Tibial nerve (tissue), 4 donors: ENCODE measurements at places on chromosomes 1 and 21. TPM values are rescaled to one million over a fixed set of nuclear protein-coding genes. Genes with fewer than 3 reads are reported as not detected.

- H3K4me3 ChIP-seq = no peak overlapping the region
- no peak for DNase-seq
- H3K4me1 ChIP-seq = no peaks in the 10 kb centered on the region
- H3K36me3 ChIP-seq = no peaks in the 10 kb centered on the region
Measured at GRCh38 chr1:31038360-31038759, 27.2 kb downstream of the PUM1 start.

GRCh38 chr1:100364697-100365096, 12.4 kb downstream of the CDC14A start:
- DNase-seq = no peak
- peak overlapping the region; percentile 49 for H3K27ac ChIP-seq
- no peaks in the 10 kb centered on the region for H3K36me3 ChIP-seq
- no peak overlapping the region for H3K4me3 ChIP-seq
- peaks cover 34% of the 10 kb centered on the region for H3K4me1 ChIP-seq

The PADI1 gene
- total RNA-seq = not detected

DNA sequence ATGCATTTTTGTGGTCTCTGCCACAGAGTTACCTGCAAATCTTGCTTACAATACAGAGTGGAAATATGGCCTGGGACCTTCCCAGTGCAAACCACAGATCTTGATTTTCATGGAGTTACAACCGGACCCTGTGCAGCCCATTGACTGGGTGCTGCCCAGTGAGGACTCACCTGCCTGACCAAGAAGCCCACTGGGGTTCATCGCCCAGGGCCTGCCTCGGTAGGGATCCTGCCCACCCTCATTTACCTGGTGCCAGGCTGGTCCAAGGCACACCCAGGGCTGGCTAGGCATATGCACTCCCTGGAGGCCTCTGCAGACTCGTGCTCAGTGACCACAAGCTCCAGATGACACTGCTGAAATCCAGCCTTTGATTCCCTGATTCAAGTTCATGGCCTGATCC, 572.7 kb downstream of the NPHP4 start:
- no peak overlapping the region for H3K27ac ChIP-seq
- DNase-seq = no peak
- H3K27me3 ChIP-seq = peaks cover 13% of the 10 kb centered on the region
- no peaks in the 10 kb centered on the region for H3K36me3 ChIP-seq
- peaks cover 4% of the 10 kb centered on the region for H3K4me1 ChIP-seq

- no peaks in the 10 kb centered on the region for H3K27me3 ChIP-seq
- peak overlapping the region; percentile 81 for H3K27ac ChIP-seq
- no peaks in the 10 kb centered on the region for H3K36me3 ChIP-seq
- H3K4me3 ChIP-seq = peak overlapping the region; percentile 51
Measured at GRCh38 chr1:203476216-203476814, 709 bp downstream of the PRELP start.

GRCh38 chr1:115900856-115901255, 59.9 kb upstream of the NHLH2 start:
- no peak overlapping the region for H3K27ac ChIP-seq
- no peak overlapping the region for H3K4me3 ChIP-seq
- DNase-seq = no peak
- no peaks in the 10 kb centered on the region for H3K27me3 ChIP-seq
- no peaks in the 10 kb centered on the region for H3K36me3 ChIP-seq

The CHML gene
- 6.9 TPM for total RNA-seq

- H3K4me1 ChIP-seq = peaks cover 5% of the 10 kb centered on the region
- H3K27me3 ChIP-seq = peaks cover 70% of the 10 kb centered on the region
- no peak overlapping the region for H3K27ac ChIP-seq
Measured at GRCh38 chr1:6412896-6413295, 6.8 kb downstream of the HES2 start.

DNA sequence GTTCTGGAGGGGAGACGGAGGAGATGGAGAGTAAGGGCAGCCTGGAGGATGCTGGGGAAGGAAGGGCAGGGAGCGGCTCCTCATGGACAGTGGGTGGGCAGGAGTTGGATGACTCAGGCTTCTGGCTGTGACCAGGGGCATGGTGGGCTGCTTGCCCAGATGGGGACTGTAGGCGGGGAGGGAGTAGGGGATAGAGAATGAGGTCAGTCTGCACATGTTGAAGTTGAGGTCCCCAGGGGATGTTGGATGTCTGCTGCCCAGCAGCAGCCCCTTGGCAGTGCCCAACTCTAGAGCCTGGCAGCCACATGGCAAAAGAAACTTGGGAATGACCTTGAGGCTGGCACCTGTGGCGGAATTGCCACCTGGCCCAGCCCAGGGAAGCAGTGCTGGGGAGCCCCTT, 6.4 kb downstream of the SELENON start:
- H3K4me1 ChIP-seq = peaks cover 51% of the 10 kb centered on the region
- no peak overlapping the region for H3K4me3 ChIP-seq
- peak overlapping the region; percentile 84 for H3K27ac ChIP-seq
- no peaks in the 10 kb centered on the region for H3K36me3 ChIP-seq
- no peaks in the 10 kb centered on the region for H3K27me3 ChIP-seq

The TMEM269 gene
- total RNA-seq = not detected

DNA sequence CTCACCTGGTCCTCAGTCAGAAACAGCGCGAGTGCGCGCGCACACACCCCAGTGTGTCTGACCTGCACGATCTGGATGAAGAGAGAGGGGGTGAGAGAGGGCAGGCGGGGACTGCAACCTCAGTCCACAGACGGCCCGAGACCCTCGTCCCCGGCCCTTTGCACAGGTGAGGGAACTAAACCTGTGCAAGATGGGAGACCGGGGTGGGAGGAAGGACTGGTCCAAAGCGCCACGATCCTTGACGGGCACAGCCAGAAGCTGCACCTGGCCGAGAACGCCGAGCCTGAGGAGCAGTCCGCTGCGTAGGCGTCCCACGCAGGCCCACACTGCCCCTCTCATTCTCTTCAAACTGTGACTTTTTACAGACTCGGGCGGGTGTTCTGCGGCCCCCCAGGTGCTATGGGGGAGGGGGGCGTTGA, 519 bp upstream of the IQCC start:
- peaks cover 10% of the 10 kb centered on the region for H3K36me3 ChIP-seq
- no peak for DNase-seq
- H3K27me3 ChIP-seq = no peaks in the 10 kb centered on the region
- H3K27ac ChIP-seq = peak overlapping the region; percentile 88
- H3K4me1 ChIP-seq = peaks cover 23% of the 10 kb centered on the region
- peak overlapping the region; percentile 65 for H3K4me3 ChIP-seq

- no peaks in the 10 kb centered on the region for H3K36me3 ChIP-seq
- DNase-seq = no peak
- H3K4me3 ChIP-seq = no peak overlapping the region
- H3K4me1 ChIP-seq = no peaks in the 10 kb centered on the region
- no peak overlapping the region for H3K27ac ChIP-seq
Measured at GRCh38 chr21:44583089-44583799, 2.8 kb upstream of the KRTAP10-5 start.

GRCh38 chr1:169683661-169684060, 27.8 kb downstream of the SELL start:
- no peaks in the 10 kb centered on the region for H3K36me3 ChIP-seq
- H3K27ac ChIP-seq = no peak overlapping the region
- no peak overlapping the region for H3K4me3 ChIP-seq

- no peak overlapping the region for H3K27ac ChIP-seq
- no peaks in the 10 kb centered on the region for H3K4me1 ChIP-seq
- H3K36me3 ChIP-seq = no peaks in the 10 kb centered on the region
- DNase-seq = no peak
- H3K4me3 ChIP-seq = no peak overlapping the region
Measured at GRCh38 chr21:21039624-21040170, 41.5 kb downstream of the NCAM2 start.
